ENCODE measurements at places on chromosomes 11 and 22.
A peak's percentile ranks its signal among the peaks of the same experiment; 100 is the strongest.

- no peak for DNase-seq
Observed at GRCh38 chr11:2708757-2709281, 9.0 kb upstream of the KCNQ1OT1 start.

- no peak for DNase-seq
Observed at GRCh38 chr22:33300165-33300564, 242.0 kb upstream of the SYN3 start.

GRCh38 chr22:25053153-25053805 is 100.8 kb downstream of the KIAA1671 start:
- DNase-seq = no peak

DNA sequence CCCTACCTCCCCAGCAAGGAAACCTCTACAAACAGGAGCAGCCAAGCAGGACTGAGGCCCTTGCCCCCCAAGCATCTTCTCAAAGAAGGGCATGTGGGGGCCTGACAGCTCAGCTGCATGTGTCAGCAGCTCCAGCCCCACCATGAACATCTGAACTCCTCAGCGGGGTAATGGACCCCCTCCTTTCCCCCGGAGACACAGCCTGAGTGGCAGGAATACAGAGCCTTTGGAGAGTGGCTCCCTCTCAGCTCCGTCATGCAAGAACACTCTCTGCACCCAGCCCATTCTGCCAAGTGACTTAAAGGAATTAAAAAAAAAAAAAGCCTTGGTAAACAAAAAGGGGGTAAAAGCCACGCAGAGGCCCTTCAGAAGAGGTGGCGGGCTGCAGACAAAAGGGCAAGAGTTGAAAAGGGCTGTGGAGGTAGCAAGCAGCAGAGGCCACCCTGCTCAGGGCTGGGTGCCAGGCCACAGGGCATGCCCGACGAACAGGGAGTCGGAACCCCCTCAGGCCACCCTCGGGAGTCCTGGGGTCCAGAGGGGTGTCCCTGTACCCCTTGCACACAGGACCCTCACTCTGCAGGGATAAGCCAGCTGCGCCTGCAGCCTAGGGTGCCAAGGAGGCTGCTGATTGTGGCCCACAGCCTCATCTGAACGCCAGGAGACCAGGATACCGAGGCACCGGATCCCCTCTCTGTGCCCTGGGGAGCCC is 62.5 kb downstream of the MACROD1 start:
- peak; percentile 45 for DNase-seq

DNA sequence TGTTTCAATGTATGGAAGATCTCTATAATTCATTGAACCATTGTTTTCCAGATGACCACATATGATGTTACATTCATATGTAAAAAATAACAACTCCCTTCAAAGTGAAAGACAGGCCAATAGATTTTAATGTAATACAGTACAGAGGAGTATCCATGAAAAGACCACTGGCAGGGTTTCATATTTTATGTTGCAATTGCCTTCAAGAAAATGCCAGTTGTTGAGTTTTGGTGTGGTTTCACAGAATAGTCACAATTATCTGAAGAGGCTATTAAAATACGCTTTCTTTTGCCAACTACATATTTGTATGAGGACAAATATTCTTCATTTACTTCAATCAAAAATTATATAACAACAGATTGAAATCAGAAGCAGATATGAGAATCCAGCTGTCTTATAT is 14.3 kb downstream of the AMOTL1 start:
- no peak for DNase-seq

DNA sequence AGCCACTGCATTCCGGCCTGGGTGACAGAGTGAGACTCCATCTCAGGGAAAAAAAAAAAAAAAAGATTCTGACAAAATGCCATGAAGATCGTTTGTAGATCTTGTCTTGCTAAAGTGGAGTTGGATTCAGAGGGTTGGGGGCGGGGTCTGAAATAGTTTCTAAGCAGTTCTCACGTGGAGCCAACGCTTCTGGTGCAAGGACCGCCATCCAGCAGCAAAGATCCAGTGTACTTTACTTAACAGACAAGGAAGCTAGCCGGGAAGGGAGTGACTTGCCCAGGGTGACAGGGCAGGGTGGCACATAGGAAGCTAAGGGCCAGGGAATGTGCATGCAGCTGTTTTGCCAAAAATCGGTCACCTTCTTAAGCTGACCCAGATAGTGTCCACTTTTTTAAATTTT is 27.4 kb downstream of the APOL1 start:
- DNase-seq = no peak

GRCh38 chr11:57560146-57560545 is 7.3 kb downstream of the UBE2L6 start:
- no peak for DNase-seq

DNA sequence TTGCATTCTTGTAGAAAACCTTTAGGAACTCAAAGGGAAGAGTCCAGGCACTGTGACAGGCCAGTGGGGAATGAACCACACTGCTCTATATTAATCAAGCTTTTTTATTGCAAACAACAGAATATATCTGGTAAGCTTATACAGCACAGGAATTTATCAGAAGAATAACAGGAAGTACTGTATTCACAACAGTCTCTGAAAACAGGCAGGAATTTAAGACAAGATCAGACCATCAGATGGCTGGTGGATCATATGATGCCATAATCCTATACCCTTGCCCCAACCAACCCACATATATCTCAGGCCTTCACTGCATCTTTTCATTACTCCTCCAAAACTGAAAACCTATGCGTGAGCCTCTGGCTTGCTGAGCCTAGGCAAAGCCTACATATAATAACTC is 1.0 kb upstream of the HTATIP2 start:
- DNase-seq = no peak

GRCh38 chr11:11108026-11108425 is 245.0 kb downstream of the CSNK2A3 start:
- DNase-seq = no peak

GRCh38 chr22:40121461-40121860 is 56.3 kb upstream of the TNRC6B start:
- no peak for DNase-seq

DNA sequence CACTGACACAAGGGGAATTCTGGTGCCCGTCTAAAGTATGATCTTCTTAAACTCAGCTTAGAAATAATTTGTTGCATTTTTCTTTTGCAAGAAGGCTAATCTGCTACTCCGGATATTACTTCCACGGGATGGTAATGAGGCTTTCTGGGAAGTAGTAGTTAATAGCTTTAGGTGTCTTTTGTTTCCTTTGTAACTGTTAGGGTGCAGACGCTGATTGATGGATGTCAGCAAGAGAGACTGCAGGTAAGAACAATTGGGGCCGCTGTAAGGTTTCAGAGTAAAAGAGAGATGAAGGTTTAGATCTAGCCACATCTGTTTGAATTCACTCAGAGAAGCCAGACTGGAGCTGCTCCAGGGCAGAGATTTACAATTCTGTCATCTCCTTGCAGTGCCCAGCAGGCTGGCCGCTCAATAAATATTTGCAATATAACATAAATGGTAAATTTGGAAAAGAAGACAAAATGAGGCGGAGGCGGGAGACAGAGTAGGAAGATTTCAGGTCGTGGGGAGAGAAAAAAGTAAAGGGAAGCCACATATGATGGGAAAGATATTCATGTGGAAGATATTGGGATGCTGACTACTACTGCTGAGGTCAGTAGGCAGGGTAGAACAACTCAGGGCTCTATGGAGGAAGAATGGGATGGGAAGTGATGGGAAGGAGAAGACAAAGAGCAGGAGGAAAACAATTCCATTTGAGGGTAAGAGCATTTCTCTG is 320.5 kb downstream of the AASDHPPT start:
- DNase-seq = no peak

DNA sequence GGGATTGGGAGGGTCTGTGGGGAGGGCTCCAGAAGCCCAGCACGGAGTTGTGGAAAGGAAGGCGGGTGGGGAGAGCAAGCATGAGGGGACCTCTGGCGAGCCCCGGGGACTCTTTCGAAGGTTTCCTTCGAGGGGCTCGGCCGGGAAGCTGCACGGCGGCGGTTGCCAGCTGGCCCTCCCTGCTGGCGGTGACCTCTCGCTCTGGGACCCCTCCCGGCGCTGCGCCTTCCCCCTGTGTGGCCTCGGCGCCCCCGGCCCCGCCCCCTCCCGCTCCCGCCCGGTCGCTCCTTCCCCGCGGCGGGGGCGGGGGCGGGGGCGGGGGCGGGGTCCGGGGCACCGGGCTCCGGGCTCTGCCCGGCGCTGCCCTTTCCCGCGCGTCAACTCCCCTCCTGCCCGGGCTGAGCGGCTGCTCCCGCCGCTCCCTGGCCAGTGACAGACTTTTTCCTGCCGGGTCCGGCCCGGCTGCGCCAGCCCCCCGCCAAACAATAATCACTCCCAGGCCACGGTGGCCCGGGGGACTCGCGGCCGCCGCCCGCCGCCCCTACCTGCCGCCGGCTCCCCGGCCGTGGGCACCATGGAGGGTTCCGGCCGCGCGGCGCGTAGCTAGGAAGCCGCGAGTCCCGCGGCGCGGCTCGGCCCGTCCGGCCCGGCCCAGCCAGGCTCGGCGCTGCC is 941 bp downstream of the CLCF1 start:
- DNase-seq = no peak

GRCh38 chr22:29772170-29772641 is 5.0 kb downstream of the UQCR10 start:
- DNase-seq = no peak

DNA sequence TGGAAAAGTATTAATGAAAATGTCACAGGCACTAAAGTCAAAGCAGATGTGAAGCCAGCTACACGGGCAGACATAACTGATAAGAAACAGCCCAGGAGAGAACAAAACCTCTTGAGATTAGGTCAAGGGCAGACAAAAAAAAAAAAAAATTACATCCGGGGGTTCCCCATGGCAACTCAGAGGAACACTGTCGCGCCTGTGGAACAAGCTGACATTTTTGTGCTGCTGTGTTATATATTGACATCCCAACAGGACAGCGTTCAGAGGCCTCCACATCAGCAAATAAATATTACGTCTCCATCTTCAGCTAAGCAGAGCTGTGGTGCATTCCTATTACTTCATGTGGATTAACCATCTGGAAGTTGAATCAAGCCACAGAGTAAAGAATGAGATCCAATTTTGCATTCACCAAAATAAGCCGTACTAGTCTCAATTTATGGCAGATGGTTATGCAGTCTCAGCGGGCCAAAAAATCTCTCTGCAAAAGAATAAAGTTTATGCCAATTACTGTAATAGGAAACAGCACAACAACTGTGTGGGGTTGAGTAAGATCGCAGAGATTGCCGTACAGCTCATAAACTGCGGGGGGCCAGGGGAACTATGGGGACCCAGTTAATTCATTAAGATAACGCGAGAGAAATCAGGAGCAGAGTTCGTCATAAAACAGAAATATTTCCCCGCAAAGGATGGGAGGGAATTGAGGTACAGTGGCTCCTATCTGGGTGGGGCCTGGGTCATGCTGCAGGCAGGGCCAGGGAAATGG is 41.3 kb upstream of the MN1 start:
- DNase-seq = no peak

GRCh38 chr22:26786398-26786797 is 129.0 kb downstream of the MIAT start:
- no peak for DNase-seq

DNA sequence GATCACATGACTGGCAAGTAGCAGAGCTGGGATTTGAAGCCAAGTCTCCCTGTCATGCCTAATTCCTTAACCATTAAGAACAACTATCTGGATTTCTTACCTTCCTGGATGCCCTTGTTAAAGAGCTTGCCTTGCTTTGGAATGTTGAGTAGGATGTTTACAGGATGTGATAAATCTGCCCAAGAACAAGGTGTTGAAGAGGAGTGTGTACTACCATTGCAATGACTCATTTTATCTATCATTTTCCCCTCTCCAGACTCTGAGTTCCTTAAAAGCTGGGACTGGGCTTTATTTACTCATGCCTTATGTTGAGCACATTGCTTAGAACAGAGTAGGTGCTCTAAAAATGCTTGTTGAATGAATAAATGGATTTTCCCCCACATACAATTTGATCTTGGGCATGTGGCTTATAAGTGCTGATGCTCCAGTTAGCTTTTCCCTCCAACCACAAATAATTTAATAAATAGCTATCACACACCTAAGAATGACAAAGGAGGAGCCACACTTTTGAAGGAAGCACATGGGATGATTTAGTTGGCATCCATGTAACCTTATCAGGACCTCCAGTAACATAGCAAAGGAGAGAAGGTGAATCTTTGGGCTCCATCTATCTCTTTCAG is 268.6 kb upstream of the SESN3 start:
- DNase-seq = no peak

DNA sequence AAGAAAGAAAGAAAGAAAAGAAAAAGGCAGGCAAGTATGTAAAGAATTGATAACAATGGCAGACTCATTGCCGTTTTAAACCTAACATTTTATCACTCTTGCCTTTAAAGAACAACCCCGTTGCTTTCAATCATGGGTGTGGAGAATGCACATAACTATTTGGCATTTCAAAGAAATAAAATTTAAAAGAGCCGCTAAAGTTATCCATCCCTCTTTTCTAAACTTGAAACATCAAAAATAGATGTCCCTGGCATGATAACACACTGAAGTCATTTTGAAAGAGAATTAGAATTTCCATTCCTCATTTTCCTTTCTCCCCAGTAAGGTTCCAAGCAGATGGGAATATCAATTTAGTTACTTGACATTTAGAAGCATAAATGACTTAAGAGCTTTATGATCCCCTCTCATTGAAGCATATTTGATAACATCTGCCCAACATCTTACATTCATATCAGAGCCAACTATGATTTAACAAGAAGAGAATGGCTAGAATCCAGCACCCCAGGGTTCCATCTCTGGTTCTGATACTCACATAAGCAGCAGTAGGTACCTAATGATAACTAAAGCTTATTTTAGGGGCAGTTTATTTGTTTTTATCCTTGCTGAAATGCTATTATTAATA is 529.6 kb upstream of the LRRC4C start:
- no peak for DNase-seq

DNA sequence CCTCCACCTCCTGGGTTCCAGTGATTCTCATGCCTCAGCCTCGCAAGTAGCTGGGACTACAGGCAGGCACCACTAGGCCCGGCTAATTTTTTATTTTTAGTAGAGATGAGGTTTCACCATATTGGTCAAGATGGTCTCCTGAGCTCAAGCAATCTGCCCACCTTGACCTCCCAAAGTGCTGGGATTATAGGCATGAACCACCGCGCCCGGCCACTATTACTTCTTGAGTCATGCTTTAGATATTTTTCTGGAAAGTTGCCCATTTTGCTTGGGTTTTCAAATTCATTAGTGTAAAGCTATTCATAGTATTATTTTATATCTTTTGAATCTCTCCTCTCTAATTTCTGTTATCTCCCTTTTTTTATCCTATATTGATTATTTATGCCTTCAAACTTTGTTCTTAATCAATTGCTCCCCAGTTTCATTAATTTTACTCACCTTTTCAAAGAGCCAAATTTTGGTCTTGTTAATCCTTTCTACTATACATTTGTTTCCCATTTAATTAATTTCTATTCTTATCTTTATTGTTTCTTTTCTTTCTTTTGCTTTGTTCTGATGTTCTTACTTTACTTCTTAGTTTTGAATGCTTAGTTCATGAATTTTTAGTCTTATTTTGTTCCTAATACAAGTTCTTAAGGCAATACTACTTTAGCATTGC is 10.3 kb upstream of the RAC2 start:
- no peak for DNase-seq

- DNase-seq = no peak
Observed at GRCh38 chr22:20198557-20199319, 47.9 kb upstream of the CCDC188 start.

GRCh38 chr11:131849485-131849884 is 479.1 kb downstream of the NTM start:
- DNase-seq = no peak

DNA sequence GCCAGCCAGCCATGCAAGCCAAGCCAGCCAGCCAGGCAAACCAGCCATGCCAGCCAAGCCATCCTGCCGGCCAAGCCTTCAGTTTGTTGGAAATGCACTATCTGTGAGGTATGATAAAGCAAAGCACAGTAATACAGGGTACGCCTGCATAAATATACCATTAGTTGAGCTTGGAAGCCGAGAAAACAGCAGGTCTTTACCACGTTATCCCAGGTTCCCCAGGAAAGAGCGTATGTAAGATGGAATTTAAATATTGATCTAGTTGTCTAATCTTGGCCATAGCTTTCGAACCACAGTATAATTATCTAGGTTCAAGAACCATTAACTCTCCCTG is 24.2 kb downstream of the CCT8L2 start:
- DNase-seq = no peak
